ENCODE measurements at places on chromosomes 4 and X.

GRCh38 chr4:52942936-52943335 lies 80.8 kb downstream of the RASL11B start:
- DNase-seq = no peak

DNA sequence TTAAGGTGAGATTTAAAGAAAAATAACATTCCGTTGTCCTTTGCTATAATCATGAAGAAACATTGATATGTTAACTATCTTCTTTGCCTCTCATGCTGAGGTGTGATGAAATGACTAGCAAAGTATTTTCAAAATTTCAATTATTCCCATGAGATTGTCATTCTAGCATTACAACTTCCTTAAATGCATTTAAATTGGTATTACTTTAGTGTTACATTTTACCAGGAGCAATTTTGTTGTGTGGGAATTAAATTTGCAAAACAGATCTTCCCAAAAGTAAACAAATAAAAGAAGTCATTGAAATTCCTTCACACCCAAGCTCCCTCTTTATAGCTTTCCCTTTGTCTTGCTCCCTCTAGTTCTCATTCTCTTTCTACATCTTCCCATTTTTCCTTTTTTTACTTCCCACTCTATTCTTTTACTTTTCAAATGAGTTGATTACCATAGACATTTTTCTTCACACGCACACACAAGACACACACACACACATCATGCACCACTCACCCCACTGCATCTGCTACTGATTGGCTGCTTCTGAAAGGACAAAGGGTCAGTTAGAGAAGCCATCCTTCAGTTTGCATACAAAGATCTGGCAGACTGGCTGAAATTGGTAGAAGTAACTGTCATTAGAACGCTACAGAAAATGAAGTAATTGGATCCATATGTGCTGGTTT lies 10.0 kb upstream of the APELA start:
- DNase-seq = no peak

GRCh38 chr4:156954587-156954986 lies 17.0 kb downstream of the PDGFC start:
- DNase-seq = no peak

DNA sequence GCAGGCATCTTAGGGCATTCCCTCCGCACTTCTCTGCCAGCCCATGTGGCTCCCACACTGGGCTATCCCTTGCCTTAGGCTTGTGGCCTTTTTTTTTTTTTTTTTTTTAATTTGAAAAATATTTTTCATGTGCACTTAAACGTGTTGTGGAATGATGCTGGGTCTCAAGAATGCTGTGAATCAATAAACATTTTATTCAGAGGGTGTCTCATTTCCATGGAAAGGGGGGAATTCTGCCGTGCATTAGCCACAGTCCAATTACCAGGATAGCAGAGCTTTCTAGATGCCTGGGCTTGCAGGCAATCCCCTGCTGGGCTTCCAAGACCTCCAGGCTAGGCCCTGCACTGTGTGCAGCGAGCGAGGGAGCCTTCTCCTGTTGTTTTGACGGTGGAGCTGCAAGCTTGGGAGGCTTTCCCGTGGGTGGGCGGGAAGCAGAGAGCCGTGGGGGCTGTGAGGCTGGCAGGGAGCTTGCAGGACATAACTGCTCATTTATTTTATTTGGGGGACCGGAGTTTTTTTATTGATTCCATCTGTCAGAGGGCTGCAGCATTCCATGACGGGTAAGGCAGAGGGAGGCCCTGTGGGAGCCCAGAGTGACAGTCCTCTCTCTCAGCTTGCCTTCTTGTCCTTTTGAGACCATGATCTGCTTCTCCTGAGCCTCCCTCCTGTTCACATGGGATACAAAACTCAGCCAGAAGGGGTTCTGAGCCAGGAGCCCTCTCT lies 2.6 kb upstream of the CPZ start:
- DNase-seq = no peak

DNA sequence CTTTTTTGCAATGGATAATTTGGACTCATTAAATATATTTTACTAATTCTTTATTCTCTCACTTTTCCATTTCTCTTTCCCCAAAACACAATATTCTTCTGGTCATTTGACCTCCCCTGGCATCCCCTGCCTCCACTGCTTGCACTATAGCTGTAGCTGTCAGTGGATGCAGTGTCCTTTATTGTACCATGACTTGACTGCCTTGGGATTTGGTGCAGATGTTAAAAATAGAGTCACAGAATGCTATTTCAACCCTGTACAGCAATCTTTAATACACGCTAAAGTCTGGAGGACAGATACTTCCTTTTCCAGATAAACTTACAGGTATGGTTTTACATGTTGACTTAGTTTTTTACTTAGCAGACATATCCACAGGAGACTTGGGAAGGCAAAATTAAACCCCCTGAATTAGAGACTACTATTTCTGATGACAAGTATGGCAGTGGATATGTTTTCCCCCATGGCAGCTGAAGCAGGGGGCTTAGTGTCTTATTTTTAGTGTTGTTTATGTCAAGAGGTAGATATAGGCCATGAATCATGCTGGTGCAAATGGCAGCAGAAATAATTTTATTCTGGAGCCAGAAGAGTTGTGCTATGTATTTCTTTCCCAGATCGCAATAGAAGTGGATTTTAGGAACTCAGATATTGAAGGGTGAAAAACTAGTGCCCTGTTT lies 461.4 kb downstream of the NAF1 start:
- no peak for DNase-seq

GRCh38 chrX:58044130-58044529 lies 133.9 kb upstream of the ZXDA start:
- DNase-seq = no peak
